ENCODE measurements at places on chromosomes 5 and 9. TPM values are rescaled to one million over a fixed set of nuclear protein-coding genes. Genes with fewer than 3 reads are reported as not detected.

Gene UBE2R2
- total RNA-seq: 15.9 TPM

Gene PAIP1
- 117 TPM for total RNA-seq

DNA sequence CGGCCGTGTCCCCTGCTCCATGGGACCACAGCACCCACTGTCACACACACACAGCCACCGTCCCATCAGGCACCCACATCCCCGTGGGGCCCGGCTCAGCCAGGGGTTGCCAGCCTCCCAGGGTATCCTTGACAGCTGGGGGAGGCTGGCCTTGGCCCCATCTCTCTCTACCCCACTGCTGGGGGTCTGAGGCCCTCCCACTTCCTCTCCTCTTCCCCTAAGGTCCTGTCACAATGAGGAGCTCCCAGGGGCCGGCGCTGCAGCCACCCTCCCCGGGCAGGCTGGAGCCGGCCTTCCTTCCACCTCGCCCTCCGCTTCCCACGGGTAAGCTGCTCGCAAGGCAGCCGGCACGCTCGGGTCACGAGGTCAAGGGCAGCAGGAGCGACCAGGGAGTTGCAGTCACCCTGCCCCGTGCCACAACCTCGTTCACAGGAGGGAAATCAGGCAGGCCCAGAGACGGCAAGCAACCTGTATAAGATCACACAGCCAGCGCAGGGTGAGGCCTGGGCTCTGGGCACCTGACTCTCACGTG is 38.6 kb upstream of the NOTCH1 start:
- H3K4me1 ChIP-seq: 0 out of 2 replicates have a peak, but pooled peaks cover 6% of the 10 kb centered on the region
- H3K4me3 ChIP-seq: no peak overlapping the region
- H3K27me3 ChIP-seq: no peaks in the 10 kb centered on the region
- DNase-seq: no peak

DNA sequence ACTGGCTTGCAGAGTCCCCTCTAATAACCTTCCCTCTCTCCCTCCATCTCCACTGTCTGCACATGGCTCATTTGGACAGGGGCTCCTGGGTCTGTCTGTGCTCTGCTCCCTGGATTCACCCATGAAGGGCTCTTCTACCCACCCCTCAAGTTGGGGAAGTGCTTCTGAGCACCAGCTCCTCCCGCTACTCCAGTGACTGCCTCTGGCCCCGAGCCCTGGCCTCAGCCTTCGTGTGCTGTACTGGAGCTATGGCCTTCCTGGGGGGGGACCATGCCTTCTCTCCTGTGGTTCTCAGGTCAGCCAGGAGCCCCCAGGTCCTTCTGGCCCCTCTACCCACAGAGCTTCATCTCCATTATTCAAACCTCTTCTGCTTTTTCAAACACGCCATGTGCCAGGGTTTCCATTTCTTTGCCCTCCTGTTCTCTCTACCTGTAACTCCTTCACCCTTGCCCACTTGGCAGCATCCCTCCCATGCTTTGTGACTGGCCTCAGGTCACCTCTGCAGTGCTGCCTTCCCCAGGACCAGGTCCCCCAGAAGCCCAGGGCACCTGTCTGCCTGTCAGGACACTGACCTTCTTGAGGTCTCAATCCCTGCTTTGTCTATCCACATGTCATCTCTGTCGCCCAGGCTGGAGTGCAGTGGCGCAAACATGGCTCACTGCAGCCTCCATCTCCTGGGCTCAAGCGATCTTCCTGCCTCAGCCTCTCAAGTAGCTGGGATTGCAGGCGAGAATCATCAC is 9.5 kb downstream of the SH3PXD2B start:
- DNase-seq: peak; percentile 29
- no peaks in the 10 kb centered on the region for H3K27me3 ChIP-seq
- no peaks in the 10 kb centered on the region for H3K36me3 ChIP-seq
- H3K27ac ChIP-seq: peak overlapping the region; percentile 82

Data from GM23248 (cell line).